Pancreas (tissue), 10 donors: ENCODE measurements at places on chromosomes 1 and 21.

GRCh38 chr1:151391079-151391563, 8.3 kb upstream of the PSMB4 start:
- DNase-seq = no peak

- DNase-seq = no peak
These were observed 194.4 kb downstream of the EIF4G3 start for GRCh38 chr1:20982316-20982715.

DNA sequence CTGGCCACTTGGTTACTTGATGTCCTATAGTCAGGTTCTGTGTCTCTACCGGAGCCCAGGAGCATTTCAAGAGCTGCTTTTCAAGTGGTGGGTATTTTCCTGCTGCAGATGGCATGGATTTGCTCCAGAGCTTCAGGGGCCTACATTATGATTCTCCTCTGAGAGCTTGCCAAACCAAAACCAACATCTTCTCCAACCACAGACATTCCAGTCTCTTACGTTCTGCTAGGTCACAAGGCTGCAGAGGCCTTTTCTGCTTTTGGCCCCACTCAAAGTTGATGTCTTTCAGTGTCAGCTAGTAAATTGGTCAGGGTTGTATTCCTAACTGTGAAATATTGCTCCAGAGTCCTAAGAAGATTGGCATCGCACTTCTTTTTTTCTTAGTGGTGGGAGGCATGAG, 14.7 kb upstream of the AQP10 start:
- DNase-seq = no peak

GRCh38 chr1:80566123-80566522, 1234.6 kb upstream of the ADGRL2 start:
- DNase-seq = no peak

GRCh38 chr21:40186045-40186444, 318.8 kb downstream of the PCP4 start:
- DNase-seq = no peak

DNA sequence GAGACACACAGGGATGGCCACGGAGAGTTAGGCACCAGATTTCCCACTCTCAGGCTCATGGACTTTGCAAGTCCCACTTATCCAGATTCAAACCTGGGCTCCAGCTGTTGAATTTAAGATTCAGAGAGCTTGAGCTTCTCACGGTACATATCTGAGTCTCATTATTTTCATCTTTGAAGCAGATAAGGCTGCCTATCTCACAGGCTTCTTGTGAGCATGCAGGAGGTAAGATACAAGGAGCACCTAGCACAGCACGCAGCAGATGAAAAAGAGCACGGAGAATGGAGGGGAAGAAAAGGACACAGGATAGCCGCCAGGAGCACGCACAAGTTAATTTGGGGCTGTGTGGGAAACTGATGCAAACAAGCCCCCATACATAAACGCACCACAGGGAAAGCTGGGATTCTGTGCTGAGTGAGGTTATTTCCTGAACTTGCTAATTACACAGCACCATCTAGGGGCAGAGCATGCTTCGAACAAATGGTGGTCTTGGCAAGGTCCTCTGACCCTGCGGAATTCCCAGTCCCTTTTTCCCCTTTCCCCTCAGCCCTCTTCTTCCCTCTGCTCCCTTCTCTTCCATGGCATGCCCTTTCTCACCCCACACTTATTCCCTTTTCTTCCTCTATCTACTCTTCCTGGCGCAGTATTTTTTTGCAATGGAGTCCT, 134.7 kb upstream of the VANGL1 start:
- no peak for DNase-seq

DNA sequence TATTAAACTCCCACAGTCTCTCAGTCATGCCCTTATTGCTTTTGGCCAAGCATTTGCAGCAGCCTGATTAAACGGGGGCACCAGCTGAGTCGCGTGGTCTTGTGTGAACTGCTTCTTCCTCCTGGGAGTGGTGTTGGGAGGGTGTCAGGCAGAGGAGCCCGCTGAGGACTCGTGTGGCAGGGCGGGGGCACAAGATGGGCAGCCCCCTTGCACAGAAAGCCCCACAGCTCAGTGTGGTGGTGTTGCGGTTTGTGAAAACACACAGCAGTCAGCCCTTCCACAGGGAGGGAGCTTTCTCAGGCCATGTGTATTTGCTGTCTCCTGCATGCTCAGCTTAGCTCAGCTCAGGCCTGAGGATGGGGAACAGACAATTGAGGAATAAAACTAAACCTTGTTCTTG, 22.4 kb downstream of the PEX14 start:
- DNase-seq = no peak

DNA sequence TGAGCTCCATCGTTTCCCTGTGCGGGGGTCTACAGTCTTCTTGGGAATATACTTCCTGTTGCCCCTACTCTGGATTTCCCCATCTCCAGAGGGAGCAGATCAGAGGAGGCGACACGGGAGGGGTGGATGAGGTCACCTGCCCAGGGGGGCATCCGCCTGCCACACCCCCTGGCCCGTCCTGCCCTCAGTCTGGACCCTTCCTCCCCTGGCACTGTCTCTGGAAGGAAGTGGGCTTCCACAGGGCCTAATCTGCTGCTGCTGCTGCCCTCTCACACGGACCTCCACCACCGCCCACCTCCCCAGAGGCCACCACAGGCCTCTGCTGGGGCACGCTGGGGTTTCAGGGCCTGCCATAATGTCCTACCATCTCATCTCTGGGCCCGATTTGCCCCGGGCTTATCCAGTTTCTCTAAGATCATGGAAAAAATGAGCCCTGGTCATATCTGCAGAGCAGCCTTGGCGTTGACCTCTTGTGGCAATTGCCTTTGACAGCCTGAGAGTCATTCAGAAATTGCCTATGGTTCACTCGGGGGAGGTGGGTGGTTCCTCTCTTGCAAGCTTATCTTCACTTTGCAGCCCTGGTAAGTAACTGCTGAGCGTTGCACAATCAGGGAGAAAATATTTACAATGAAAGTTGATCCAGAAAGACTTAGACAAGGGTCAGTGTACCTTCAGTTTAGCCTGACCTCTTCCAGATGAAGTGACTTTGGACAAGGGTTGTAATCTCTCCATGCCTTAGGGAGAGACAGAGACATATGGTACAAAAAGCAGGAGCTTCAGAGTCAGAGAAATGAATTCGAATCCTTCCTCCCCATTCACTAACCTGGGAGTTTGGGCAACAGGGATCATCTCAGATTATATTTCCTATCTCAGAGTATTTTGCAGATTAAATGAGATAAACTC, 252.4 kb downstream of the TOMM20 start:
- peak; percentile 58 for DNase-seq

- DNase-seq = no peak
These were observed 75.2 kb downstream of the GFI1 start for GRCh38 chr1:92411511-92411910.
